NCI-H2081 (cell line): ENCODE measurements at places on chromosomes 13 and 19.

DNA sequence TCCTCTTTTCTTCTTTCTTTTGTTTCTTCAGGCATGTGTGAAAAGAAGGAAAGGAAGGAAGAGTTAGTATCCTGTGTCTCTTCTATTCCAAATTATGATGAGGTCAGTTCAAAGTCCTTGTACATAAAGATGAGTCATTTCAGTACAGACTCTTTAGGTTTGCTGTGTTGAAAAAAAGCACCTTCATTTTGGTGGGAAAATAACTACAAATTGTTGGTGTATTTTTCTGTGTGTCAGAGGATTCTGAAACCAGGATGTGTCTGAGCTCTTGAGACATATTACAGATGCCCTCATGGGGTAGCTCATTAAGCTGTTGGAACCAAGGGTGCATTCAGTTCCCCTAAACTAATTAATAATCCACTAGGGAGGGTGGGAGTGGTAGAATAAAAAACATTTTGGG lies 5.8 kb upstream of the HSPH1 start:
- no peak for DNase-seq

DNA sequence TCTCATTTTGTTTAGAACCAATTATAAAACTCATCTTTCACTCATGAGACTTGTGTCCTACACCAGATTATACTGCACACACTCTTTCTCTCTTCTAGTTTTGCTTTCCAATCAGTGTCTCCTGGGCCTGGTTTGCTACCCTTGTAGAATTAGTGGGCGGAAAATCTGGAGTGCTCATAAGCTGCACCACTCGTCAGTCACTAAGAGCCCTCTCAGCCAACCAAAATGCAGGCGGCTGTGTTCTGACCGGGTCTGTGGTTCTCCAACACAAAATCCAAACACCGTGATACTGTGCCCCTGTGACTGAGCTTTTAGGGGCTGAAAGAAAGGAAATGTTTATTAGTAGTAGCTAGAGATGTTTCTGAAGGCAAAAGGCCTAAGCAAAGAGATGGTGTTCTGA lies 83.7 kb upstream of the OBI1 start:
- no peak for DNase-seq

- DNase-seq, result no peak
These were observed 6.3 kb downstream of the IL17D start for GRCh38 chr13:20709782-20710181.

DNA sequence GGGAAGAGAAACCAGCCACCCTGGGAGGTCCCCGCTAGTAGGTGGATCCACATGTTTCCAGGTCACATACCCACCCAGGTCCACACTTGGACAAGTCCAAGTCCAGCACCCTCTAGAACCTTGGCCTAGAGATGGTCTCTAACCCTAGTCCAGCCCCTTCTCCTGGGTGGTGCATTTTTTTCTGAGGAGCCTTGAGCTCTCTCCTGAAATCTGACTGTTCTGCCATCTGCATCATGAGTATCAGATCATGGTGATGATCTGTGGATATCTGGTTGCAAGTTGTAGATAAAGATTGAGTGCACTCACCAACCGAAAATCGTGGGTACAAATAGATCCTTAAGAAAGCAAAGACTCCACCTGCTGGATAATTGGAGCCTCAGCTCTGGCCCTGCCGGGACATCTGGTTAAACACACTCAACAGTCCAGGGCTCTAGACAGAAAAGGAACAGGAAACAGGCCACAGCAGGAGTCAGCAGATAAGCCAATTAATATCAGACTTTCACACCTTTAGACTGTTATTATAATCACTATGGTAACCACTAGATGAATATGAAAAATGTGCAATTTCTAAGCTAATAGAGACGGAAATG lies 41.1 kb downstream of the GPR12 start:
- peak; percentile 83 for DNase-seq

DNA sequence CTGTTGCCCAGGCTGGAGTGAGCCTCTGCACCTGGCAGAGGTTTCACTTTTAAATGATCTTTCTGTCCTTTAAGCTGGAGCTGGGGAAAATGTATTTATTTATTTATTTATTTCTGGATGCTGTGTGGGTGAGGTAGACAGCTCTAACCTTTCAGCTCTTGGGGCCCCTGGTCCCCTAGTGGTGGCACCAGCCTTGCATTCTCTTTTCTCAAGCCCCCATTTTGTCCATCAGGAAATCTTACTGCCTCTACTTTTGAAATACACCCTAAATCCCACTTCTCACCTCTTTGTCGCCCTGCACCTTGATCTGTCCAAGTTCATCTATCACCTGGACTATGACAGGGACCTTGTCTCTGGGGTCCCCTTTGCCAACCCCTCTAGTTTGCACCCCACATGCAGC lies 2.1 kb upstream of the B9D2 start:
- DNase-seq, result no peak

GRCh38 chr13:31824705-31825517 lies 85.6 kb downstream of the RXFP2 start:
- DNase-seq, result peak; percentile 5

DNA sequence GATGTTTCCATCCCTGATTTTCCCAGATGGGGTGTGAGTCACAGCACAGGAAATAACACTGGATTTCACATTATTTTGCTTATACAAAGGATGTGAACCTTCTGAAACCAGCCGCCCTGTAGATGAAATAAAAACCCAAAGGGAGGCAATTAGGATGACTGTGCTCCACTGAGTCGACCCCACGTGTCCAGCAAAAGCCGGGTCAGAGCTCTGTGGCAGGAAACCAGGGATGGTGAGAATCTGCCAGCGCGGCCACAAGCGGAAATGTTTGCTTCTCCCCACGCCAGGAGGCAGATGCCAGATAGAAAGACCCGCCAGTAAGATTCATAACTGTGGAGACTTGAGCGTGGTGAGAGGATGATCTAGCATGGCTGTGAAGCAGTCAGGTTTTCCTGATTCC lies 764.4 kb downstream of the LIG4 start:
- DNase-seq, result no peak

GRCh38 chr19:44308011-44308410 lies 3.2 kb upstream of the ZNF235 start:
- no peak for DNase-seq

- DNase-seq, result no peak
These were observed 15.7 kb downstream of the TYK2 start for GRCh38 chr19:10364644-10365043.

DNA sequence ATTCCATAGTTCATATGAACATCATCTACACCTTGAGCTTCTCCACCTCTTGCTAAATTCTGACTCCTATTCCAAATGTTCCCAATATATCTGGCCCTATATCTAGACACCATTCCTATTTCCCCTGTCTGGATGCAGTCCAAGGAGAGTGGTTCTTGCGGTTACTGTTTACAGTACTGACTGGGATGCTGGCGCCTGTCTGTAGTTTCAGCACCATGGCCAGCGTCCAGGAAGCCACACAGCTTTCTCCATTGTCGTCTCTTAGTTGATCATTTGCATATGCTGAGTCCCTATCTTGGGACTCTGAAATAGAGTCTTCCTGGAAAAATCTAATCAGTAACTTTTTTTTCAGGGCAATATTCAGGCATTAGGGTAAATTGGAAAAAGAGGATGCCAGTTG lies 14.9 kb downstream of the LAIR2 start:
- DNase-seq, result no peak

DNA sequence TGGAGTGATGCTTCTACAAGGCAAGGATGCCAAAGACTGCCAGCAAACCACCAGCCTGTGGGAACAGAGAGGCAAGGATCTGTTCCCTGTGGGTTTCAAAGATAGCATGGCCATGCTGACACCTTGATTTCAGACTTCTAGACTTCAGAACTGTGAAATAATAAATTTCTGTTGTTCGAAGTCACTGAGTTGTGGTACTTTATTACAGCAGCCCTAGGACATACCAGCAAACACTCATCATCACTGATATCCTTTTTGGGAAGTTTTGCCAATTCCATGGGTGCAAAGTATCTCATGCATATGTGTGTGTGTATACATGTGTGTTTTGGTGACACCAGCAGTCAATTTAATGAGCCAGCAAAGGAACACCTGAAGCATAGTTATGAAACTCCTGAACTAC lies 21.0 kb downstream of the LMO7 start:
- DNase-seq, result no peak

GRCh38 chr19:4152241-4152998 lies 1.0 kb upstream of the CREB3L3 start:
- no peak for DNase-seq

- peak; percentile 50 for DNase-seq
These were observed 372.6 kb downstream of the OXGR1 start for GRCh38 chr13:96621634-96622183.

DNA sequence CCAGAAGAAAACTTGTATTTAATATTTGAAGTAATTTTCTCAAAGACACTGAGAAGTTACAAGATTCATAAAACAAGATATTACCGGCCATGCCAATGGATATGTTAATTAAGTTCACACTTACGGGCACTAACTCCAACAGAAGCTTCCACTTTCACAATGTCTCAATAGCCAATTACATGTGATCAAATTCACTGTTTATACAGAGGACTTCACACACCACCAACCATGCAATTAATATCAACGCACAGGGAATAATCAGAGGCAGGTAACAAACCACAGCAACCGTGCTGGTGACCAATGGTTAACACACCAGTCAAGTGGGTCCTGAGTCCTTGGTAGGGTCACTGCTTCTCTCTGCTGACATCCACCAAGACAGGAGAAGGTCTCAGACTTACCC lies 5.9 kb upstream of the ACOD1 start:
- DNase-seq, result no peak

- peak; percentile 4 for DNase-seq
These were observed 542.3 kb upstream of the ATXN8OS start for GRCh38 chr13:69565334-69565733.

GRCh38 chr13:111129465-111130115 lies 14.5 kb downstream of the ARHGEF7 start:
- no peak for DNase-seq

DNA sequence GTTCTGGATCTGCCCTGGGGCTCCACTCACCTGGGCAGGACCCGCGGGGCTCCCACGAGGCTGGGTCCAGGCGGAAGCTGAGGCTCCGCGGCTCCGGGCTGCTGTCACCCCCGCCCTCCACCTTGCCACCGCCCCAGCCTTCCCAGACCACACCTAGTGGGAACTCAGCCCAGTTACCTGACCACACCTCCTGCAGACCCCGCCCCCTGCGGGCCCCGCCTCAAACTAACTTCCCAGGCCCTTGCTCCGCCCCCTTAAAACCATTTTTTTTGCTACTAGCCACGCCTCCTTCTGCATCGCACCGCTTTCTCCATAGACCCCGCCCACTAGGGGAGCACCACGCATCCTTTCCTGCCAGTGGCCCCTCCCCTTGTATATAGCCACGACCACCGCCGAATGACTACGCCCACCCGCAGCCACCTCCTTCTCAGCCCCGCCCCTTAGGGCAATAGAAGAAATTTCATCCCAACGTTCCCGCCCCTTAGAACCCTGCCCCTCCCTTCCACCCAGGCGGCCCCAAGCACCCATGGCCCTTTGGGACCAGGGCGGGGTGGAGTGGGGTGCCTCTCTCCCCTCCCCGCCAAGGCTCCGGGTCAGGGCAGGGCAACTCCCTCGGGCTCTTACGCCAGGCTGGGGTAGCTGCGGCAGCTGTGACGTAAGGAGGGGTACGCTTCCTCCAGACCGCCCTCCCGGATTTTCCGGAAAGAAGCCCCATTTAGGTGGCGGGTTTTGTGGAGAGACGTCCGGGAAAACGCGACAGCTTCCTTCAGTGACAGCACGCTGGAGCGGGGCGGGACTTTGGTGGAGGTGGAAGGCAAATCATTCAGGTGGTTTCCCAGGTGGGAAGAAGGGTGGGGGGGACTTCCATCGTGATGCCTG lies at the start of gene SH2D3A:
Gene SH2D3A, minus strand, starts transcription at position 79 of the 879 bp plus-strand sequence. CDS start 3,687 bp downstream, outside the sequence.
- DNase-seq, result peak; percentile 67

DNA sequence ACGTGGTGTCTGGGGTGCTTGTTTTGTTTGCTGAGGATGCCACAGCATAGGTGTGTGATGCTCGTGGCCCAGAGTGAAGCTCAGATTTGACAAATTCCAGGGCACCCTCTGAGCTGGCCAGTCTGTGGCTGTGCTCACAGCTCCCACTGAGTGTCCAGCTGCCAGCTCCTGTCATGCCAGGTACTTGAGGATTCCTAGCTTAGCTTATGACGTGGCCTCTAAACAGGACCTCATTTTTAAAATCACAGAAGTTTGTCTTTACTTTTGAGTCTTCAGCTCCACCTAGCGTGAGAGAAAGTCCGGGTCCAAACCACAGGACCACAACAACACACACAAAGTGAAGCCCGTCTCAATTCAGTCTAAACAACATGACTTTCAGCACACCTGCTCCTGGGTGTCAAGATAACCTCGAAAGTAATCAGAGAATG lies 117.3 kb downstream of the RAB20 start:
- DNase-seq, result no peak

DNA sequence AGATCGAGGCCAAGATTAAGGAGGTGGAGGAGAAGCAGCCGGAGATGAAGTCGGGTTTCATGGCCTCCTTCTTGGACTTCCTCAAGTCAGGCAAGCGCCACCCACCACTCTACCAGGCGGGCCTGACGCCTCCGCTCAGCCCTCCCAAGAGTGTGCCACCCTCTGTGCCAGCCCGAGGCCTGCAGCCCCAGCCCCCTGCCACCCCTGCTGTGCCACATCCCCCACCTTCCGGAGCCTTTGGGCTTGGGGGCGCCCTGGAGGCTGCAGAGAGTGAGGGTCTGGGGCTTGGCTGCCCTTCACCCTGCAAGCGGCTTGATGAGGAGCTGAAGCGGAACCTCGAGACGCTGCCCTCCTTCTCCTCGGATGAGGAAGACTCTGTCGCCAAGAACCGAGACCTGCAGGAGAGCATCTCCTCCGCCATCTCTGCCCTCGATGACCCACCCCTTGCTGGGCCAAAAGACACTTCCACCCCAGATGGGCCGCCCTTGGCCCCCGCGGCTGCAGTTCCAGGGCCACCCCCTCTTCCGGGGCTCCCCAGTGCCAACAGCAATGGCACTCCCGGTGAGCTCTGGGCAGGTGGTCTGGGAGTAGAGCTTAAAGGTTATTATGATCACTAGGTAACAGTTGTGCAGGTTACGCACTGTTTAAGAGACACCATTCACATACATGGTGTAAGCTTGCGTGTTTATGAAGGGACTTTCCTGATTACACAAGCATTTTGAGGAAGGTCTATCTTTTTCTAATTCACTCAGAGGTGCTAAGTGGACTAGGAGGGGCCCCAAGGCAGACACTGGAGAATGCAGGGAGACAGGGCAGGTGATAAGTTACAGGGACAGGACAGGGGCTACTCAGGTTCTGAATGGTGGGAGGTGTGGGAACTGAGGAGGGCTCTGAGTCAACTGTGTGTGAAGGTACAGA lies 8.7 kb downstream of the PRR12 start:
- no peak for DNase-seq
